Tibial nerve (tissue), 4 donors: ENCODE measurements at places on chromosomes 16 and 17.

DNA sequence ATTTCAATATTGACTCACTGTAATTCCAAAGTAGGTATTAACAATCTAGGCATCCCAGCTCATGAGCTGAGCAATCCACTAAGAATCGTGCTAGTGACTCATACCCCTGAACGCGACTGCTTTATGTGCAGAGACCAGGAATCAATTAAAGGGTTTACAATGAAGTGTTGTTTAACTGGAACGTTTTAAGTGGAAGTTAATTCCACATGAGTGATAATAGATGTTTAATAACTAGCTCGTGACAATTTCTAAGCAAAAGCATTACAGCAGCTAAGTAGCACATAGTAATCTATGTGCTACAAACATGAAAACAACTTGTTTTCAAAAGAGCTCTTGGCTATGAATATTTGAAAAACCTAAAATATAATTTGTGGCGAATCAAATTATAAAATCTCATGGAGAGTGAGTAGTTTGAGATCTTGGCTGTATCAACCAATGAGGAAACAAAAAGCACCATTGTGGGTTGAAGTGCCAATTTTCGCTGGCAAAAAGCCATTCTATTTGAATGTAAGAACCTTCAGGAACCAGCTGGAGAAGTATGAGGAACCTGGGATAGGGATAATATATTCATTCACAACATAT, 9.4 kb downstream of the GJC1 start:
- peak overlapping the region; percentile 62 for H3K27ac ChIP-seq
- no peaks in the 10 kb centered on the region for H3K36me3 ChIP-seq
- no peak overlapping the region for H3K4me3 ChIP-seq
- DNase-seq, result no peak
- peaks cover 33% of the 10 kb centered on the region for H3K27me3 ChIP-seq

DNA sequence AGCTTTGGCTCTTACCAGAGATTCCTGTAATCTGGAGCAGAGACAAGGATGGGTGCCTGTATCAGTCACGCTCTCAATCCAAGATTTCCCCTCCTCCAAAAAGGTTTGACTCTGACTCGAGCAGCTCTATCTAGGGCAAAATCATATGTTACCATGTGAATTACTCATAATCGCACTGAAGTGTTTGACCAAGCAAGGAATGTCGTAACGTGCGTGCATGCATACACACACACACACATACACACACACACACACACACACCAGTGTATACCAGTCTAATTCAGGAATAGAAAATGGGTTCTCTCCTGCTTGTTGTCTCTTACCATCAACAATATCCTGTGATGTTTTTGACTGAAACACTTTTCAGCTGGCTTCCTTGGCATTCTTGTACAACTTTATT, 835.1 kb downstream of the KCNJ2 start:
- H3K36me3 ChIP-seq, result no peaks in the 10 kb centered on the region
- H3K4me1 ChIP-seq, result no peaks in the 10 kb centered on the region
- no peak overlapping the region for H3K4me3 ChIP-seq
- DNase-seq, result no peak

- H3K27ac ChIP-seq, result peak overlapping the region; percentile 65
- H3K4me3 ChIP-seq, result no peak overlapping the region
- H3K27me3 ChIP-seq, result no peaks in the 10 kb centered on the region
Measured at GRCh38 chr17:81615401-81615930, 21.4 kb downstream of the NPLOC4 start.

DNA sequence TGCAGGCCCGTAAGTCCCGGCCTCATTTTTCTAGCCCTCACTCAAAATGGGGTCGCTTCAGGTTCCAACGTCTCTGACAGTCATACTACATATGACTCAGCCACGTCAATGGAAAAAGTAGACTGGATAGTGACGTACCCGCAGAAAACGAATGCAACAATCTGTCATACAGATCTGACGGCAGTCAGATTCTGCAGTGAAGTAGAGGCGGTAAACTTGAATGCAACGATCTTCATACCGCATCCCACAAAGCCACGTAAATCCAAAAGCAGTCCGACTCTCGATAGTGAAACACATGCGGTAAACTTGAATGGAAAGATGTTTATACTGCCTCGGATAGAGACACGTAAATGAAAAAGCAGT, 38.4 kb upstream of the ARL4D start:
- no peaks in the 10 kb centered on the region for H3K27me3 ChIP-seq
- no peaks in the 10 kb centered on the region for H3K36me3 ChIP-seq
- H3K27ac ChIP-seq, result peak overlapping the region; percentile 94
